ENCODE measurements at places on chromosomes 4 and X.

DNA sequence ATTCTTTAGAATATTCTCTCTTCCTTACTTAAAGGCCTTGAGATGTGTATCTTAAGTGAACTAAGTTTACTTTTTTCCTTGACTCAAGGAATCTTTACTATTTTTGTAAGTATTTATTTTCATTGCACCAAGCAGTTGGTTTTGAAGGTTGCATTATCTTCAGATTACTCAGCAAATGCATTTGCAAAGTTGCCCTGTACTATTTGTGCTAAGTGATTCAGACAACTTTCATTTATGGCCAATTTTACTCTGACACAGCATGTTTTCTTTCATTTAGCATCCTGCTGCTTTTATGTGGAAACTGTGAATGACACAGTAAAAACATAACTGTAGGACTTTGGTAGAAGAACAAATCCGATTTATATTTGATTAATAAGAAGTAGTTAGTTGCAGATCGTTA, 191.0 kb downstream of the CCSER1 start:
- DNase-seq = peak; percentile 60

DNA sequence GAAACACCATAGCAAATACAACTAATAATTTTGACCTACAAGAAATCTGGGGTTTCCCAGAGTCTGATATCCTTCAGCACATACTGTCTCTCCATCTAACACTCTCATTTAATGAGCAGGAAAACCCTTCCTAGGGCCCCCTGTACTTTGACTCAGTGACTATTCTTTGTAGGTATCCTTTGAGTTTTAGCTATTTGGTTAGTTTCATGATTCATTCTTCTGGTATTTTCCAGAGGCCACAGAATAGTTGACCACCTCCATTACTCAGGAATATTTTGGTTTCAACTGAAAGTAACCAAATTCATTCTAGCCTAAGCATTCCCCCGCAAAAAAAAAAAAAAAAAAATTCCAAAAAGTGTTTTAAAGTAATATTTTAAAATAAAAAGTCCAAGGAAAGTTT, 140.0 kb downstream of the IDS start:
- DNase-seq = no peak

- no peak for DNase-seq
Observed at GRCh38 chr4:172762895-172763294, 405.7 kb upstream of the GALNT7 start.

GRCh38 chr4:77151241-77151640, 5.8 kb upstream of the CCNG2 start:
- no peak for DNase-seq

GRCh38 chrX:9598344-9598743, 133.5 kb downstream of the TBL1X start:
- DNase-seq = no peak

DNA sequence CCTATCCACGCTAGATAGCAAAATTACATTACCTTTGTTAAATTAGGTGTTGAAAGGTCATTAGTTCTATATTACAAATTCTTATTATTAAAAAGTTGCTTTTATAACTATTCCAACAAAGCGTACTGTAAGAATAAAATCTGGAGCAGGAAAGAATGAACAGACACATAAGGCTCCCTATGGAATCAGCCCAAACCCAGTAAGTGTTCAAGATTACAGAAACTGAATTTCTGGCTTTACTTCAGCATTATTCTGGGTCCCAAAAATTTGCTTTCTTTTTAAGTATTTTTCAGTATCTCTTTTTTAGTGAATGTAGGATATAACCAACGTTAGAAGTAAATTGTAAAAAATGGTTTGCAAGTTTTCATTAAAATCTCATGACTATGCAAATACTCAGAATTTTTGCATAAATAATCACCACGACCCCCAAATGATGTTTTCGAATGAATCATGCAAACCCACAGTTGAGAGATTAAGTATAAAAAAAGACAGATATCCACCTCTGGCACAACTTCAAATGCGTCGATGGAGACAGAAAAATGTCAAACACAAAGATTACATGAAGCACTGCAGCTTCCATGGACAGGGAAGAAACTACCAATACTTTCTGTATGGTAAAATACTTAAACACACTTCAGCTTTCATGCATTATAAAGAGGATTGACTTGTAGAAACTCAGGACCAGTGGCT, 238.5 kb downstream of the RASL11B start:
- DNase-seq = peak; percentile 34

- no peak for DNase-seq
Observed at GRCh38 chr4:88866862-88867550, 169.4 kb upstream of the NAP1L5 start.

GRCh38 chr4:182809417-182810102, 107.6 kb downstream of the DCTD start:
- no peak for DNase-seq

GRCh38 chr4:127006446-127006877, 626.3 kb upstream of the INTU start:
- no peak for DNase-seq

DNA sequence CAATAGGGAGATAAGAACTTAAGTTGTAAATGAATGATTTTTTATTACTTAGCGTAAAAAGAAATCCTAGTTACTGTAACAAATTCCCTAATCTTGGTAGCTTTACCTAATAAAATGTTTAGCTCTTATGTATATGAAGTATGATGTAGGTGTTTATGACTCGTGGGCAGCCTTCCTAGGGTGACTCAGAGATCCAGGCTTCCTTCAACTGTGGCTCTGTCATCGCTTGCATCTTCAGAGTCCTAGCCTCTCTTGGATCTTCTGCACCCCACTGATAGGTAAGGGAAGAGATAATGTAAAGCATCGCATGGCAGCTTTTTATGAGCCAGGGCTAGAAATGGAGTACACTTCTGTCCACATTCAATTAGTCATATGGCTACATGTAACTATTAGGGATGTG, 165.6 kb upstream of the GLRA2 start:
- DNase-seq = no peak

DNA sequence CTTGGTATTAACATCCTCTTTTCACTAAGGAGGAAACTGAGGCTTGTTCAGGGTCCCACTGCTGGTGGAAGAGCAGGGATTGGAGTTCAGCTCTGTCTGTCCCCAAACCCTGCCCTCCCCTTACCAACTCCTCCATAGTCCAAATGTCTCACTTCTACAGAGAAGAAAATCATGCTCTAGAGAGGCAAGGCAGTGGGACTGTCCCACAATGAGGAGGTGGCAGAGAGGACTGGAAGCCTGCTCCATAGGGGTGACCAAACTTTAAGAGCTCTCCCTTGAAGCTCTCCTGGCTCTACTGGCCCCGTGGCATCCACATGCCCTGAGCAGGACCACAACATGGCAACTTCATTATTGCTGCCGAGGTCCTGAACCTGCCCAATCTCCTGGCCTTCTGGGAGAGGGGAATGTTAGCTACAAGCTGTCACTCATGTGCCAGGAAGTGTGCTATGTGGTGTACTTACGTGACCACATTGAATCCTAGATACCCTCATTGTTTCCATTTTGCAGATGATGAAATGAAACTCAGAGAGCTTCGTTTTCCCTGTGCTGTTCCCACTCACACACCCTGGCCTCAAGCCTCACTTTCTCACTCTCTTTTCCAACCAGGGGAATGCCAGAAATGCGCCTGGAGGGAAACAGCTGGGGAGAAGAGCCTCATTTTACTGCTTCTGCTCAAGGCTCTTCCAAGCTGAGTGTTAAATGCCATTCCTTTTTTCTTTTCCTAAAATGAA, 71.5 kb downstream of the ANAPC4 start:
- DNase-seq = no peak

DNA sequence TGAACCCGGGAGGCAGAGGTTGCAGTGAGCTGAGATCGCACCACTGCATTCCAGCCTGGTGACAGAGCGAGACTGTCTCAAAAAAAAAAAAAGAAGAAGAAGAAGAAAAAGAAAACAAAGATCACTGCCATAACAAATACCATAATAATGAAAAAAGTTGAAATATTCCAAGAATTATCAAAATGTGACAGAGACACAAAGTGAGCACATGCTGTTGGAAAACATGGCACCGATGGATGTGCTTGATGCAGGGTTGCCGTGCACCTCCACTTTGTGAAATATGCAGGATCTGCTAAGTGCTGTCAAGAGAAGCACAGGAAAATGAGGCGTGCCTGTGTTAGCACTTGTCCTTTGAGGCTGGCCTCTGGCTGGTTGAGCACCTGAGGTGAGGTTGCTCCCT, 133.3 kb downstream of the STK32B start:
- no peak for DNase-seq
